Ascending aorta (tissue), 2 donors: ENCODE measurements at places on chromosomes 12 and 14. TPM values are rescaled to one million over a fixed set of nuclear protein-coding genes. Genes with fewer than 3 reads are reported as not detected.

TAS2R14 gene
- total RNA-seq: not detected

LRRIQ1 gene
- not detected for total RNA-seq

EML1 gene
- 28.3 TPM for total RNA-seq

NTS gene
- total RNA-seq: not detected

TRIM9 gene
- 4.2 TPM for total RNA-seq

KLRC2 gene
- total RNA-seq: not detected

SDSL gene
- total RNA-seq: 11.0 TPM

CD163 gene
- 120 TPM for total RNA-seq
